ENCODE measurements at places on chromosomes 1 and 21.

- DNase-seq, result no peak
Observed at GRCh38 chr1:15157524-15158399, 4.2 kb downstream of the TMEM51 start.

DNA sequence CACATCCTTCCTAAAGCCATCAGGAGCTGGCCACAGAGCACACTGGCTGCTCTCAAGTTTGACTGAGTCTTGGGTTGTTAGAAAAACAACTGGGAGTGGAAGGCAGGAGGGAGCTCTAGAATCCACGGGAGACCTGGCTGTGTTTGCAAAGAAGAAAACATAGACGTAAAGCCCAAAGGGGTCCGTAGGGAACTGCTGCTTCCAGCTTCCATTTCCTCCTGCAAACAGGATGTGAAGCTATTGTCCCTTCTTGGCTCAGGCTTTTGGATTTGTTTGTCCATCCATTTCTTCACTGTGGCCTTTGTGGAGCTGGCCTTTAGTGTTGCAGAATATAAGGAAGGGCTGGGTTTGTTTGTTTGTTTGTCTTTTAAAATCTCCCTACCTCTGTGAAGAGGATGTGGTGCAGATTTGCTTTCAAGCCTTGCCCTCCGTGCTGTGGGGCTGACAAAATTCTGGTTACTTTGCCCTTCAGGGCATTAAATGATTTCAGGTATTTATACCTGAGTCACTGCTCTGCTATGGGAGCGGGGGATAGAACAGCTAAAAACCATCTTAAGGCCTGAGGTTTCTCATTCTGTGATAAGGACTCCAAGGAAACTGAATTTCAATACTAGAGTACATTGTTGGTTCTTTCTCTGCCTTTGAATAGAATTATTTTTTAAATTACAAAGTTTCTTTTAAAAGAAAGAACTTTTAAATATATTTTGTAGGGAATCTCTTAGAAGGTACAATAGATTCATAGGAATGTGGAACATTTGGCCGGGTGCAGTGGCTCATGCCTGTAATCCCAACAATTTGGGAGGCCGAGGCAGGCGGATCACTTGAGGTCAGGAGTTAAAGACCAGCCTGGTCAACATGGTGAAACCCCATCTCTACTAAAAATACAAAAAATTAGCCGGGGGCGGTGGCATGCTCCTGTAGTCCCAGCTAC, 74.3 kb downstream of the MPZL1 start:
- DNase-seq, result no peak

- no peak for DNase-seq
Observed at GRCh38 chr1:25641931-25642573, 25.5 kb downstream of the MAN1C1 start.

GRCh38 chr1:227841096-227841495, 25.6 kb downstream of the PRSS38 start:
- no peak for DNase-seq

DNA sequence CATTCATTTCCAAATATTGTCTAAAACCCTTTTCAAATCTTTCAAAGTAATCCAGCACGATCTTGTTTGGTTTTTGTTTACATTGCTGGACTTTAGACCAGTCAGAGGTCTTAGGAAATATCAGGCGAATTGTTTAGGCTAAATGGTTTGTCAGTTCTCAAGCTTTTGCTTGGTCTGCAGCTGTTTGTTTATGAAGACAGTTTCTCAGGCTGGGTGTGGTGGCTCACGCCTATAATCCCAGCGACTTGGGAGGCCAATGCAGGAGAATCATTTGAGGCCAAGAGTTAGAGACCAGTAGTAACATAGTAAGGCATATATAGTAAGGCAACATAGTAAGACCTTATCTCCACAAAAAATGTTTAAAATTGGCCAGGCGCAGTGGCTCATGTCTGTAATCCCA, 77.5 kb downstream of the DNTTIP2 start:
- DNase-seq, result no peak

DNA sequence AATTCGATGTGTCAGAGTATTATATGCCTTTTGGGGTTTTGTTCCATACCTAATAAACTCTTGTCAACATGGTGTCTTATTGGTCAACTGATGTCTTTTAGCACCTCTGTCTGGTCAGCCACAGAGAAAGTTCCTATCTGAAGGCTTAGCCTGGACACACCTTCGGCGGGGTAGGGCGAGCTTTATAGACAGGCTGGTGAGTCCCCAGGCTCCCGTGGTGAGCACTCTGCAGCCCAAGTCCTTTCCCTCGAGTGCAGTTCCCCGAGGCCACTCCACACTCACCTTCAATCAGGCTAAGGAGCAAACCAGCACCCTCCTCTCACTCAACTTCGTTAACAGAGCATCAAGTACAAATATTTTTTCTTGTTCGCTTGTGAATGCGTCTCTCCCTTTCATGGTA, 133.9 kb downstream of the ATG4C start:
- DNase-seq, result no peak

DNA sequence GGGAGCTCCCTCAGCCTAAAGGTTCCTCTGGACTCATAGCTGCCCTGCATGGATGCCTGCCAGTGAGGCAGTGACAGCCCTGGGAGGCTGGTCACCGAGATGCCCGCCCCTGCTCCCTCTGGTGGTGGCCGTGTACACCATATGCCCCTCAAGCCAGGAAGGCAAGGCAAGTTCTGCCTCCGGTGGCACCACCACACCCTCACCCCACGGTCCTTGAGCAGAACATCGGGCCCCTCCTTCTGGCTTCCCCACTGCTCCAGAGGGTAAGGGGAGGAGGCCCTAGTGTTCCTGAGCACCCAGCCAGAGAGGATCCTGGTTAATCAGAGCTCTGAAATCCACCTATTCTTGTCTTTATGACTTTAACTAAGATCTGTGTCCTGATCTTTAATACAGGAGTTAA, 1.5 kb upstream of the S100A14 start:
- DNase-seq, result peak; percentile 71

- no peak for DNase-seq
Observed at GRCh38 chr21:41585199-41585994, 77.4 kb upstream of the TMPRSS2 start.

DNA sequence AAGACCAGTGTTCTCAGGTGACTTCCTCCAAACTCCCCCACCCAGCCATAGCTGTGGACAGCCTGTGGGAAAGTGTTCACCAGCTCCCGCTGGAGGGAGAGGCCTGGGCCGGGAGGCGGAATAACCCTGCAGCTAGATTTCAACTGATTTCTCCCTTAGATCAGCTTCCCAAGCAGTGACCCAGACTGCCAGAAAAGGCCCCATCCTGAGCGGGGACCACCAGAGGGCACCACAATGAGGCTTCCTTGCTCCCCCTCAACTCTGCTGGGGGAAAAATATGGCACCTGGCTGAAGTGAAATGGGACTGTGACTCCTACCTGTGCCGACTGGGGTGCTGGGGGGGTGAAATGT, 50.8 kb downstream of the RHBG start:
- peak; percentile 56 for DNase-seq

- DNase-seq, result no peak
Observed at GRCh38 chr21:19013916-19014315, 610.3 kb upstream of the TMPRSS15 start.

DNA sequence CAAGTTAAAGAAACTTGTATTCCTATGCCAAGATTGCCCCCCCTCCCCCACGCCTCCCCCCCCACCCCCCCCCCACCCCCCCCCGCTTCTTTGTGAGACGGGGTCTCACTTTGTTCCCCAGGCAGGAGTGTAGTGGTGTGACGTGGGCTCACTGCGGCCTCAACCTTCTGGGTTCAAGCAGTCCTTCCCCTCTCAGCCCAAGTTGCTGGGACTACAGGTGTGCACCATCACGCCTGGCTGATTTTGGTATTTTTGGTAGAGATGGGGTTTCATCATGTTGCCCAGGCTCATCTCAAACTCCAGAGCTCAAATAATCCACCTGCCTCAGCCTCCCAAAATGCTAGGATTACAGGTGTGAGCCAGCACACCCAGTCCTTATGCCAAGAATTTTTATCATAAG, 136.6 kb downstream of the POU2F1 start:
- no peak for DNase-seq

- DNase-seq, result no peak
Observed at GRCh38 chr1:111535256-111536191, 32.1 kb upstream of the ADORA3 start.

DNA sequence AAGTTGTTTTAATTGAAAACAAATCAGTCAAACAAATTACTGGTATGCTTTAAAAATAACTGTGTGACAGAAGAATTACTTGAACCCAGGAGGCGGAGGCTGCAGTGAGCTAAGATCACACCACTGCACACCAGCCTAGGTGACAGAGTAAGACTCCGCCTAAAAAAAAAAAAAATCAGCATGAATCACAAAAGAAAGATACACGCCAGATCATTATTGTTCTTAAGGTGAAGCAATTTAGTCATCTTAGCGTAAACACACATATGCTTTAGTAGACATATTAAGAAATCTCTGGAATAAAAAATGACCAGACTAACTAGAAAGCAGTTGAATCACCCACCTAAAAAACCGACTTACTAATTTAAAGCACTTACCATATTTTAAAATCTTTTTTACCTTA, 20.2 kb downstream of the RERE start:
- no peak for DNase-seq
